ENCODE measurements at places on chromosomes 3 and 15.

DNA sequence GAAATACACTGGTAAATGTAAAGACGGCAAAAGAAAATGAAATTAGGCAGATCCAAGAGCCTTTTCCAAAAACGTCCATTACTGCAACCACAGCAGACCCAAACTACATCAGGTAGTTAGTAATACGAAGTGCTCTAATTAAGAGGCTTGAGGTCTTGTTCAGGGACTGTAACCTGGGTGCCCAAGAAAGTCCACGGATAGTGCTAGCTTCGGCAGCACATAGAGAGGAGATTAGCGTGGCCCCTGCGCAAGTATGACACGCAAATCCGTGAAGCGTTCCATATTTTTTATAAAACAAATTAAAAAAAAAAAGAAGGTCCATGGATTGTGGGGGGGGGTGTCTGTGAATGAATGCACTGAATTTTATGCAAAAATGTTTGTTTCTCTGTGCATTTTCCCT lies 1.4 kb downstream of the COPB2 start:
- DNase-seq, result no peak

GRCh38 chr3:60316121-60316797 lies 935.0 kb downstream of the FHIT start:
- no peak for DNase-seq

DNA sequence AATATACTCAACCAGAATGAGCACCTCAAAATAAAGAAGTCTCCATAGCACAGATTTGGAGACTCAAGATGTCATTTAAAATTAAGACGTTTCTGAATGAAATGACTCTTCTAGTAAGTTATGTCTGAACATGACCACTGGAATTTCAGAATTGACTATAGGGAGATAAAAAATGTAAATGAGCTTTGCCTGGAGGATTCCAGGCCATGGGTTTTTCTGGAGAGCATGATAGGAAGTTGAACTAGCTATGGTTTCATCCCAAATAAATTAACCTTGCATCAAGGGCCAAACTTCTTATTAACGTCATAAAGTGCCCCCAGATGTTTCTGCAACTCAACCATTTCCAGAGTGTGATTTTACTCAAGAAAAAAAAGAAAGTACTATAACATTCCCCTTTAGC lies 222.6 kb upstream of the NR2F2 start:
- no peak for DNase-seq

DNA sequence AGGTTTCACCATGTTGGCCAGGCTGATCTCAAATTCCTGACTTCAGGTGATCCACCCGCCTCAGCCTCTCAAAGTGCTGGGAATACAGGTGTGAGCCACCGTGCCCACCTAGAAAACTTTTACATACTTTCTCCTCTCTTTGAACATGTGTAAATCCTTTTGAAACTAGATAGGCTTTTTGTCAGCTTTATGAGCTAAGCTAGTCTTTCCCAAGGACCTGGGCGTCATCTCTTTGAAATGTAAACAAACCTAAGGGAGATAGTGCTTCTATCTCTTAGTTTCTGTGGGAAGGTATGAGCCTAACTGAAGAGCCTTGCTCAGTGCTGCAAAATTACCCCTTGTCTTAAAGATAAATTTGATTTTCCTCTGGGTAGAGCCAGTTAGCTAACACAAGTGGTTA lies 4.8 kb downstream of the CX3CR1 start:
- no peak for DNase-seq

- DNase-seq, result no peak
Observed at GRCh38 chr15:89184357-89184756, 37.0 kb downstream of the RLBP1 start.

DNA sequence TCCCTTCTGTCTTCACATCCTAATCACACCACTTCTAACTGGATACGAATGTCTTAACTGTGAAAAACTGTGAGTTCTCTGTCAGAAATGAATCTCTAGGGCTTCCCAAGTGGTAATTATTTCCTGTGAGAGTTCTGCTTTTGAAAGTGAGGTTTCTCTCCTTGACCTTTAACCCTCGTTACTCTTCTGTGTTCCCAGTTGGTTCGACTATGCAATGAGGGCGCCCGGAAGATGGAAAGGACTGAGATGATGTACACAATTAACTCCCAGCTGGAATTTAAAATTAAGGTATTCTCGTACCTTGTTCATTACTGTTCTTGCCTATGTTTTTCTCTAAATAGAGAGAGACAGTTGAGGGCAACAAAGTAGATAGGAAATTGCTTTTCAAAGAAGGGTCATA lies 96.5 kb downstream of the ARHGEF26 start:
- DNase-seq, result no peak

DNA sequence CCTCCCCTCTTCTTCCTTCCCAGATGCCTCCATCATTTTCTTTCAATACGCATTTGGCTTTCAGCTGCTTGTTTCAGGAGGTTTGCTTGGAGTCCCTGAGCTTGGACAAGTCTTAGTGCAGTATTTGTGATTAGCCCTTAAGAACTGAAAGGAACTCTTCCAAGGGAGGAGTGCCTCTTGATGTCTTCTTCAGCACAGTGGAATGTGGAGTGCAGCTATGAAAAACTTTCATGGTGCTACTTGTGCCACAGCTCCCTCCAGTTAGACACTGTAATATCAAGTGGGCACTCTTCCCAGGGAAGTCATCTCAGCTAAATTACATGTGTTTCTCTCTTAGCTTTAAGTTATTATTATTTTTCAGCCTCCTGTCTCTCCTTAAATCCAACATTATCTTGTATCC lies 173.1 kb downstream of the NECTIN3 start:
- DNase-seq, result no peak

GRCh38 chr15:62833646-62834045 lies 208.9 kb upstream of the TPM1 start:
- DNase-seq, result no peak

GRCh38 chr3:1346386-1346785 lies 253.6 kb downstream of the CNTN6 start:
- DNase-seq, result no peak
